ENCODE measurements at places on chromosomes 2 and 18.

GRCh38 chr2:27018142-27018541, 14.6 kb upstream of the TMEM214 start:
- DNase-seq = no peak

DNA sequence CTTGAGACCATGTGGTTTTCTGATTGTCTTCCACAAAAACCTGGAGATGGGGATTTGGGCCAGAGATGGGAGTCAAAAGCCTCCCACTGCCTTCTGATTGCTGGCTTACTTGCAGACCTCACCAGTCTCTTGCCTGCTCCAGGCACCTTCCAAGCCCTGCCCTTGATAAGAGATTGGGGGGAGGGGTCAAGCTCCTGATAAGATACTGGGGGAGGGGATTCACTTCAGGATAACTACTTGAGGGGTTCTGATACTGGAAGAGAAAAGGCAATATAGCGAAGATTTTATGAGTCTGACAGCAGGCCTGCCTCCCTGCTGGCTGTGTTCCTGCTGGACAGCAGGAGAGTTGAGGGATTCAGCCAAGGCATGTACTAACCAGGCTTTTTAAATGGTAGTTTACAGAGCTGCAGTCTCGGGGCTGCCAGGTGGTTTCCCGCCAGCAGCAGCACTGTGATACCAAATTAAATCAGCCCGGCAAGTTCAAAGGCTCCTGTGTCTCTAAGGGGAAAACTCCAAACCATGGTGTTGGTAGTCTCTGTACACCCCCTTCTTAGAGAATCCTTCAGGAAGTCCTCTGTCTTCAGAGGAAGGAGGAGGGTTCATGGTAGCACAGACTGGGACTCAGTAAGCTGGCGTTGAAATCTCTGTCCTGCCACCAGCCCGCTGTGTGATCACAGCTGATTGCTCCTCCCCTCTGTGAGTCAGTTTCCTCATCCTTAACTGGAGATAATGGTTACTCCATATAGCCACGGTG, 58.3 kb downstream of the FBXO36 start:
- peak; percentile 3 for DNase-seq

DNA sequence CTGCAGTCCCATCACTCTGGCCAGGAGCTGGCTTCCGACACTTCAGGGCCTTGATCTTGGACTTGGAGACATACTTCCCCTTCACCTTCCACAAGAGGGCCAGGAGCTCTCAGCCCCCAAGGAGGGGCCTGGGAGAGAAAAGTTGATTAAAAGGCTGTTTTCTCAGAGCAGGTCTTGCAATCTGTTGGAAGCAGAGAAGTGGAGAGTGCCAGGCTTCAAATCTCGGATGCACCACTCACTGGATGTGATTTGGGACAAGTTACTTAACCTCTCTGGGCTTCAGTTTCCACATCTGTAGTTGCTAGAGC, 255.3 kb downstream of the CYP26B1 start:
- no peak for DNase-seq

DNA sequence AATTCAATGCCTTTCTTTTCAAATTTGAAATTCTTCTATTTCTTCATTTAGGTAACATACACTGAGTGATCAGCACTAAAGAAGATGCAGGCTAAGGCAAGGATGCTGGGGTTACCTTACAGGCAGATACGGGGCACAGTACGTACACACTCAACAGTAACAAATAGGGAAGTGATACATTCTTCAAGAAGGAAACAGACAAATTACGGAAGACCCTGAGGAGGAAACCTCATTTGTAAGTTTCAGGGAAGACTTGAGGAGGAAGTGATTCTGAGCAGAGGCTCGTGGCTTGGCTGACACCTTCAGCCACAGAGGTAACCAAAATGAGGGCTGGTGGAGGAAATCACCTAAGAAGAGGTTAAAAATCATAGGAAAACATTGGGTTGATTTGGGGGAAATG, 1108.3 kb upstream of the KLHL29 start:
- DNase-seq = no peak

GRCh38 chr2:85795331-85796045, 41.7 kb downstream of the ATOH8 start:
- DNase-seq = no peak

GRCh38 chr2:146227152-146228019, 1617.4 kb upstream of the ACVR2A start:
- no peak for DNase-seq

GRCh38 chr2:75560768-75561565, at the start of gene EVA1A:
TSS of gene EVA1A (minus strand) at chr2:75560939. CDS start at chr2:75518140, 42,799 bp downstream.
- peak; percentile 23 for DNase-seq

DNA sequence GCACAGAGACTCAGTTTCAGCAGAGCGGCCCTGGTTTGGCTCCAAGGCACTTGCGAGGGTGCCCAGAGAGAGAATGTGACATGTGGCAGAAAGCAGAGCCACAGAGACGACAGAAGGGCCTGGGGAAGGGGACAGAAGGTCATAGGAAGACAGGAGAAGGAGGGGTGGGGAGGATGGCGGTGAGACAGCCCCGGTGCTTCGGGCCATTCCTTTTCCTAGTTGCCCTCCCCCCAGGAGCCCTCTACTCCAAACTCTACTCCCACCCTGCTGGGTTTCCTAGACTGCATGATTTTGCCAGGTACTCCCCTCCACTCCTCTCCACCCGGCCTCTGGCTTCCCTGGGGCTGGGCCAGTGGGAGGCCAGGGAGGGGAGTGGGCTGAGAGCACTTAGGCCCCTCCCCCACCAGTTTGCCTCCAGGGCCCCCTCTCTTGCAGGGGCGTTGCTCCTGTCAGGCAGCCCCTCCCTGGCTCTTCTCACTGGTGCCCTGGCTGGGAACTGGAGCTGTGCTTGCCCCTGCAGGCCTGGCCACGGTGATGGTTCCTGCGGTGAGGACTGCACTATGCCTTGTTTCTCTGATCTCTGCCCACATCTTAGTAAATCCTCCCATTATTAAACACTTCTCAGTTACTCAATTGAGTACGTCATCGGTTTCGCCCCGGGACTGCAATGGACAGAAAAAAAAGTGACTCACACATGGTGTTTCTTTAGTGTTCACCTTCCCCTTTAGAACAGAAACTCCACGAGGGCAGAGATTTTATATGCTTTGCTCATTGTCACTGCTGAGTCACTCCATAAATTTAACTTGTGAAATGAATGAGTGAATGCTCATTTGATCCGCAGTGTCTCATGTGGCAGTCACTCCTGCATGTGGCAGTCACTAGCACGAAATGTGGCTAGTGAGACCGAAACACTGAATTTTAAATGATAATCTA, 58.7 kb upstream of the SP3 start:
- DNase-seq = peak; percentile 39

DNA sequence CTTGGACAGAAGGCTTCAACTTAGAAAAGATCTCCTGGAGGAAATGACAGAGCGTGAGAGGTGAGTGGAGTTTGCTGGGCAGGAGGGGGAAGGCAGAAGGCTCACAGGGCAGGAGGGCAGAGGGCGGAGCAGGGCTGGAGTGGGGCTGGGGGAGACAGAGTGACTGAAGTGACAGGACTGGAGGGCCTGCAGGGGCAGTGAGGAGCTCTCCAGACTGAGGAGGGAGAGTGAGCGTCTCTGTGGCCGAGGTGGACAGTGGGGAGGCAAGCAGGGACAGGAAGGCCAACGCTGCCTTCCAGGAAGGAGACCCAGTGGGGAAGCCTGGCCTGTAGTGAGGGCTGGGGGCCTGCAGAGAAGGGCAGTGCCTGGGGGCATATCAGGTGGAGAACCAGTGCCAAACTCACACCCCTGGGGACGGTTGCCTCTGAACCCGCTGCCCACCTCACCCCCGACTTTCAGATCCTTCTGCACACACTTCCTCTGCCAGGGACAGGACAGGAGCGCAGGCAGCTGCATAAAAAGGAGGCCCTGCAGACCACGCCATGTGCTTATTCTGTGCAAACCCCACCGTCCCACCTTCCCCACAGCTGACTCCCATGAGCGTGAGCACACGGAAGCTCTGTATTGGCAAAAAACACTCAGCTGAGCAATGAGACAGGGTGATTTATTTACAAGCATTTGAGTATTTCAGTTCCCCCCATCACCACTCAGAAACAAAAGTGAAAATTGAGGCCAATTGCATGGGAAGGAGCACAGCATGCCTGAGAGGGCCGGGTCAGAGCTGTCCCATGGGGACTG, 244.3 kb downstream of the FAM210A start:
- DNase-seq = no peak

DNA sequence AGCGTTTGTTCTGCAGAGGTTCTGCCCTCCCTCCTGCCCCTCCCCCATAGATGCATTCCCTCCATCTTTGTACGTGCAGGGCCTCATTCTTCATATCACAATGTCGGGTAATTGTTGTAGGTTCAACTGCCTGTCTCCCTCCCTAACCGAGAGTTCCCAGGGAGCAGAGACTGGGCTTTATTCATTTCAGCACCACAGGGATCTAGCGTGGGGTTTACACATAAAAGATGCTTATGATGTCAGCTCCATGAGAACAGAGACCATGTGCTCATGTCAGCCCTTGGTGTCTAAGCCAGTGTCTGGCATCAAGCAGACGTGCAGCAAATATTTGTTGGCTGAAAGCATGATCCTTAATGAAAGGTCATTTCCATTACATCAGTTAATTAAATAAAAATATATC, 298.9 kb upstream of the TRIB2 start:
- DNase-seq = no peak

- DNase-seq = no peak
These were observed 575.6 kb downstream of the ADCYAP1 start for GRCh38 chr18:1480309-1480708.

GRCh38 chr18:41391616-41392595, 563.1 kb upstream of the PIK3C3 start:
- DNase-seq = no peak

GRCh38 chr2:242057379-242058040, 188.0 kb downstream of the RTP5 start:
- DNase-seq = no peak

DNA sequence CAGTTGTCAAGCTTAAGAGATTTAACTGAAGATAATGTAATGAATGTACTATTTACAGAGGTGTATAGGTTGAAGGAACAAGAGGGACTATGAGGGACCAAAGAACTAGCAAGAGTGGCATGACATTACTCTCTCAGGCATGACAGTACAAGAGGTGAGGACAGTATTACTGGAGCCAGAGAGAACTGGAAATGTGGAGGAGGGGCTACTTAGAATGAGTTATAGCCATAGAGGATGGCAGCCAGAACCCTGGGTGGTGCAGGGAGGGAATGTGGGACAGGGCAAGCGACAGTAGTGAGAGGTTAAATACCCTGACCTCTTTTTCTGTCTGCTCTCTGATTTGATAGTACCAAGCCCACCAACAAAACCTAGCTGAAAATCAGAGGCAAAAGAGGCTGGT, 122.6 kb upstream of the UGP2 start:
- DNase-seq = no peak

GRCh38 chr2:143736904-143737303, 607.7 kb downstream of the ARHGAP15 start:
- no peak for DNase-seq

DNA sequence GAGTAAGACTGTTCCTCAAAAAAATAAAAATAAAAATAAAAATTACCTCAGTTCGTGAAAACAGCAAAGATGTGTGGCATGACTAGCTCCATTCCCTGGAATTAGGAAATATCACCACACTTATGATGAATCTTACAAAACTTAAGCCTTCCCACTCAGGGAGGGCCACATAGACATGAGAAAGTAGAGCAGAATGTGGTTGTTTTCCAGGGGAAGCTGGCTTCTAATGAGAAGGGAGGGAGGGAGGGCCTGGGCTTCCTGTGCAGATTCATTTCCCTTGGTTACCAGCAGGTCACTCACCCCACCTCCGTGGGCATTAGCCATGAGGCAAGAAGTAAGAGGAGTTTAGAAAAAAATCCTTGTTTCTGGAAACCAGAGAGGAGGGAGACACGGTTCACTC, 95.9 kb upstream of the RMDN2 start:
- no peak for DNase-seq

- DNase-seq = no peak
These were observed 498.5 kb downstream of the DPP10 start for GRCh38 chr2:114940785-114941458.

DNA sequence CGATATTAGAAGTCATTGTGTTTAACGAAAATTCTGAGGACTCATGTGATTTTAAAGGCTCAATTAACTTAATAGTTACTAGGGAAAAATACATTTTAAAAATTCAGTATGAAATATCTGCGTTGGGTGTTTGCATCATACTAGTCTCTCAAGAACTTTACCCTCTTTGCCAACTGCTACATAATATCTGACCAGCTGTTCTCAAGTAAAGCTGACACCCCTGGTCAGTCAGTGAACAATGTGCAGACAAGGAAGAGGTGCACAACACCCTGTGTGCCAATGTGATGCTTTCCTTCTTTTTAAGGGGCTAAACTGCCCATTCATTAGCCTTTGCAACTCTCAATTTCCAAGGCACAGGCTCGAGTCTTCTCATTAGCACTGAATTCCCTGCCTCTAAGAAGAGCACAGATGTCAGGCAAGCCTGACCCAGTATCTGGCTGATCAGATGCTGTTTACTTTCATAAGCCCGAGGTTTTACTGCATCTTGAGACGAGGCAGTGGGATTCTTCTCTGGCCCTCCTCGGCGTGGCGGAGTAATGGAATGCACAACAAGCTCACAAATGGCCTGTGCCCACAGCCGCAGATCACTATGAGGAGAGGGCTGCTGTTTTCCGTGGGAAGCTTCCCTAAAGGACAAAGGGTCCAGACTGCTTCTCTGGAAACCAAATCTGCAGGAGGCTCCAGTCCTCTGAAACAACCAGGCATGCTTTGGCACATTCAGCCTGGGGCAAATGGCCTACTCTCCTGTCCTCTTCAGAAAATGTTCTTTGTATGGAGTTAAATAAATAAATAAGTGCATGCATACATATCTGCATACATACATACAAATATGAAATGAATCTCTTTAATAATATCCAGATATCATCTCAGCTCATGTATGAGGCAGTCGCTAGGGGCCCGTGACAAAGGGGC, 240.3 kb downstream of the ZNF521 start:
- DNase-seq = no peak

DNA sequence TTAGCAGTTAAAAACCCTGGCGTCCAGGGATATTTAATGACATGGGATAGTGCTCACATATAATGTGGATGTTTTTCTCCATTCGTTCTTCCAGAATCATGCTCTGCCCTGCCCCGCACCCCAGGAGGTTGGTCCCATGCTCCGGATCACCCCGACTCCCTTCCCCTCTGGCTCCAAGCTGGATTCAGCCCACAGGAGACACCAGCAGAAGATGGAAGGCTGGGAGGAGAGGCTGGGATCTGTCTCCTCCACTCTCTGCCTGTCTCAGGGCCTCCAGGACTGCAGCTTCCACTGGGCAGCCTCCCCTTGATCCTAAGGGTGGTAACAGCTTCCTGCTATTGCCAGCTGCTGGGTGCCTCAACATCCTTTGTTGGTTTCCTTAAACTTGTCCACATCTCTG, 24.5 kb downstream of the TMEM177 start:
- no peak for DNase-seq

DNA sequence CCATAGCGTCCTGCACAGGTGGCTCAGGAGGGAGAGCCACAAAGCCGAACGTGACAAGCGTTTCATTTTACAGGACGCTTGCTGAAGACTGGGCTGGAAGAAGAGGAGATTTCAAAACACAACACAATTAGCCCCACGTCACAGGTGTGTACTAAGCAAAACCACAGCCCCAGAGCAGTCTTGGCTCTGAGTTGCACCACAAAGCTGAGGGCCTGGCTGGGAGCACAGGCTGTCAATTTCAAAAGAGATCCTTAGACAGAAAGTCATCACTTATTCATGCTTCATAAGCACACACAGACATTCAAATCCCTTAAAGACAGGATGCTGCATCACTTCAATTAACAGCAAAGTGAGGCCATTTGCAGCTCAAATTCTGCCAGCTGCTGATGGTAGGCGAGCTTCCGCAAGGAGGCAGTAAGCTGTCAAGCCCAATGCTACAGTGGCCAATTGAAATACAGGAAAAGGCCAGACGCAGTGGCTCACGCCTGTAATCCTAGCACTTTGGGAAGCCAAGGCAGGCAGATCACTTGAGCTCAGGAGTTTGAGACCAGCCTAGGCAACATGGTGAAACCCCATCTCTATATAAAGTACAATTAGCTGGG, 79.6 kb downstream of the SKA1 start:
- DNase-seq = no peak

Data from activated naive CD8-positive, alpha-beta T cell treated with anti-CD3 and anti-CD28 coated beads, Interleukin-2, amount 50 U/mL, for 24 hours (primary cell).